ENCODE measurements at places on chromosomes 11 and 22.

- DNase-seq, result no peak
Measured at GRCh38 chr11:128573638-128574037, 13.7 kb downstream of the ETS1 start.

- DNase-seq, result no peak
Measured at GRCh38 chr11:34585304-34585734, 35.6 kb upstream of the EHF start.

- DNase-seq, result no peak
Measured at GRCh38 chr22:23437779-23438178, 142.3 kb downstream of the IGLL1 start.

DNA sequence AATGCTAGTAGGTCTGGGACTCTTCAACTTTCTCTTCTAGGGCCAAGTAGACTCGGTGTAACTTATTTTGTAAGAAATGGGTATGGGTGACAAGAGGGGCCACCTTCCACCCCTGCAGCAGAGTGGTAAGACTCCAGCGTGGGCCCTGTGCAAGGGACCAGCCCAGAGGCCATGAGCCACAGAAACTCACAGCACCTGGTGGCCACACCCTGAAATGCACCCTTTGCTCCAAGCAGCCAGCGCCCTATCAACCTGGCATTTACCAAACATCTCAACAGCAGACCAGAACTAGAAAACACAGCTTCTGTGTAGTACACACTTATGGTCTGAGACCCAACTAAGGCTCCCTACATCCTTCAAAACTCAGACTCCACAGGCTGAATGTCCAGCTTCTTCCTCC is 5.7 kb downstream of the CDCA5 start:
- DNase-seq, result peak; percentile 65

GRCh38 chr22:41359376-41359775 is 22.4 kb upstream of the TEF start:
- no peak for DNase-seq

Data from effector memory CD8-positive, alpha-beta T cell (primary cell).